Endothelial cell of umbilical vein (primary cell): ENCODE measurements at places on chromosomes 3 and 15. TPM values are rescaled to one million over a fixed set of nuclear protein-coding genes. Genes with fewer than 3 reads are reported as not detected.

The IREB2 gene
- 51.4 and 54.3 TPM in 2 replicates for total RNA-seq

The CCR8 gene
- total RNA-seq = not detected in 2 replicates

The IL17RC gene
- total RNA-seq = 16.7 and 19.9 TPM in 2 replicates

The FMN1 gene
- total RNA-seq = 0.29 and 0.39 TPM in 2 replicates

The EPHA3 gene
- total RNA-seq = not detected in 2 replicates

- peak overlapping the region; percentile 84 for H3K27ac ChIP-seq
- H3K4me1 ChIP-seq = peaks cover 26% of the 10 kb centered on the region
- H3K36me3 ChIP-seq = no peaks in the 10 kb centered on the region
- no peaks in the 10 kb centered on the region for H3K27me3 ChIP-seq
Observed at GRCh38 chr15:87609474-87609873, 647.1 kb downstream of the NTRK3 start.

DNA sequence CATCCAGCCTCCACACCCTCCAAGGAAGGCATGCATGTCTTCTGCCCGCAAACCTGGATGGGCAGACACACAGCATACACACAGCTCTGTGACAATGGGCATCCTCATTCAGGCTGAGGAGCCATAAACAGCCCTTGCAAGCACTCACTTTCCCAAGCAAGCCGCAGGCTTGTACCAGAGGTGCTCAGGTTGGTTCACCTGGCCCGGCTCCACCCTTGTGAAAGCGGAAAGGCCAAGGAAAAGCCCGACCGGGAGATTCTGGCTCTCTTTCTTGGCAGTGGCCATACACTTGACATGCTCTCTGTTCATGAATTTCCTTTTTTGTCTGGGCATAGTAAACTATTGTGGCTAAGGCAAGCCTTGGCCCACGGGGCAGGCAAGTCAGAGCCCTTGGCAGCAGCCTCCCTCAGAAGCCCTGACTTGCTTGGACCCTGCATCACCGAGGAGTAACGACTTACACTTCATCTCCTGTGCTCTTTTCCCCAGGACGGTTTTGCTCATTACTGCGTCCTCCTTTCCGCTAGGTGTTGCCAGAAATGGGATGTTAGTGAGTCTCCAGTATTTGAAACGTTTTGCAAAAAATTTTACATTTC is 74.6 kb upstream of the BNC1 start:
- peaks cover 3% of the 10 kb centered on the region for H3K27me3 ChIP-seq
- no peak for DNase-seq
- H3K4me3 ChIP-seq = no peak overlapping the region
- no peaks in the 10 kb centered on the region for H3K36me3 ChIP-seq
- H3K4me1 ChIP-seq = no peaks in the 10 kb centered on the region

GRCh38 chr3:115113367-115113766 is 33.7 kb downstream of the ZBTB20 start:
- H3K4me1 ChIP-seq = no peaks in the 10 kb centered on the region
- no peaks in the 10 kb centered on the region for H3K36me3 ChIP-seq
- no peaks in the 10 kb centered on the region for H3K27me3 ChIP-seq
- H3K4me3 ChIP-seq = no peak overlapping the region
- no peak for DNase-seq
- H3K27ac ChIP-seq = no peak overlapping the region

- no peak for DNase-seq
- H3K27ac ChIP-seq = no peak overlapping the region
- no peaks in the 10 kb centered on the region for H3K36me3 ChIP-seq
- peaks cover 4% of the 10 kb centered on the region for H3K27me3 ChIP-seq
- no peaks in the 10 kb centered on the region for H3K4me1 ChIP-seq
Observed at GRCh38 chr3:182668974-182669373, 124.3 kb upstream of the ATP11B start.

GRCh38 chr3:128084675-128085021 is 32.4 kb downstream of the SEC61A1 start:
- no peak for DNase-seq
- H3K27me3 ChIP-seq = no peaks in the 10 kb centered on the region
- no peak overlapping the region for H3K27ac ChIP-seq
- peaks cover 5% of the 10 kb centered on the region for H3K4me1 ChIP-seq
- H3K36me3 ChIP-seq = peaks cover 3% of the 10 kb centered on the region

DNA sequence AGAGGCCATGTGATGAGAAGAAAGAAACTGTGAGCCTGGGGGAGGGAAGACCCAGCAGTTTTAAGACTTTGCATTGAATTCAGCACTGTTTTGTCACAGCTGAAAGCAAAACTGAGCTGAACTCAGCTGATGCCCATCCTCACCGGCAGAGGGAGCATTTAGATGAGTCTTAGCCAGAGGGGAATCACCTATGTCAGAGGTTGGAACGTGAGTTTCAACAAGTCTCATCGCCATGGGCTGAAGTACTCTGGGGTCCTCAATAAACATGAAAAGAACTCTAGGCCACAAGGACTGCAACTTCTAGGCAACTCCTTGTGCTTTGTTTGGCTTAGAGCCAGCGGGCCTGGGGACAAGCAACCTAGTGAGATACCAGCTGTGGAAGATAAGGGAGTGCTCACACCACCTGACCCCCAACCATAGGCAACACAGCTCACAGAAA is 324.5 kb downstream of the TBL1XR1 start:
- peak; percentile 61 for DNase-seq
- no peaks in the 10 kb centered on the region for H3K27me3 ChIP-seq
- H3K4me1 ChIP-seq = no peaks in the 10 kb centered on the region
- H3K36me3 ChIP-seq = no peaks in the 10 kb centered on the region

- H3K27me3 ChIP-seq = no peaks in the 10 kb centered on the region
- no peaks in the 10 kb centered on the region for H3K4me1 ChIP-seq
- H3K4me3 ChIP-seq = no peak overlapping the region
Observed at GRCh38 chr15:75063889-75064288, 40.5 kb downstream of the PPCDC start.

DNA sequence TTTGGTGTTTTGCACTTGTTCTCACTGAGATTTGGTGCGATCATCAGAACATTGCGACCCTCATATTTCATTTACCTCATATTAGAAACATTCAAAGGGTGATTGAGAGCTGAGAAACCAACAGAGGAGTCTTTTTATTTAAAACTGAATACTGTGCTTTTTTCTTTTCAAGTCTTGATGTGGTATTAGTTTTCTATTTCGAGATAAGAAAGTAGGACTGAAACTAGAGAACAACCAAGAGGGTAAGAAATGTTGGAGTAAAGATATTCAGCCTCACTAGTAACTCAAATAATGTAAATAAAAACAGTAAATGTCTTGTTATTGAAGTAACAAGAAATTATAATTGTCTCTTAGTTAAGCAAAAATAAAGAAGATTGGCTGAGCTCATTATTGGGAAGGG is 26.5 kb downstream of the EFHB start:
- no peak overlapping the region for H3K27ac ChIP-seq
- H3K4me1 ChIP-seq = no peaks in the 10 kb centered on the region
- no peak for DNase-seq
- H3K4me3 ChIP-seq = no peak overlapping the region
- H3K27me3 ChIP-seq = no peaks in the 10 kb centered on the region

- H3K27me3 ChIP-seq = no peaks in the 10 kb centered on the region
- DNase-seq = no peak
- H3K36me3 ChIP-seq = no peaks in the 10 kb centered on the region
- no peak overlapping the region for H3K27ac ChIP-seq
- no peak overlapping the region for H3K4me3 ChIP-seq
- no peaks in the 10 kb centered on the region for H3K4me1 ChIP-seq
Observed at GRCh38 chr3:118525077-118525476, 509.6 kb downstream of the IGSF11 start.

- peaks cover 14% of the 10 kb centered on the region for H3K4me1 ChIP-seq
- H3K4me3 ChIP-seq = no peak overlapping the region
- peak overlapping the region; percentile 69 for H3K27ac ChIP-seq
- no peaks in the 10 kb centered on the region for H3K27me3 ChIP-seq
Observed at GRCh38 chr3:43632269-43632733, 10.5 kb upstream of the ANO10 start.
